ENCODE measurements at places on chromosomes 1 and 21.
A peak's percentile ranks its signal among the peaks of the same experiment; 100 is the strongest.

GRCh38 chr1:47555841-47556560 is 118.2 kb downstream of the FOXD2 start:
- no peak for DNase-seq

DNA sequence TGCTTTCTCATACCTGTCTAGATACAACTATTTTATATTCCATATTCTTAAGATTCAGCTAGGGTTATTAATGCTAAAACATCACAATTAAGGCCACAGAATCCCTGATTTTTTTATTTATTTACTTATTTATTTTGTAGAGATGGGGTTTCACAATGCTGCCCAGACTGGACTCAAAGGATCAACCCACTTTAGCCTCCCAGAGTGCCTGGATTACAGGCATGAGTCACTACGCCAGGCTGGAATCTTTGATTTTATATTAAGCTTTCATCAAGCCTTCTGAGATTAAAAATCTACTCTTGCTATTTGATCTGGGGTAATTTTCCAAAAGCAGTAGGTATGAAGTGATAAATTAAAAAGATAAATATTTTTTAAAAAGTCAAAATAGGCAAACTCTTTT is 38.9 kb downstream of the MCOLN2 start:
- DNase-seq = no peak

GRCh38 chr1:167118188-167118587 is 24.3 kb downstream of the STYXL2 start:
- no peak for DNase-seq

DNA sequence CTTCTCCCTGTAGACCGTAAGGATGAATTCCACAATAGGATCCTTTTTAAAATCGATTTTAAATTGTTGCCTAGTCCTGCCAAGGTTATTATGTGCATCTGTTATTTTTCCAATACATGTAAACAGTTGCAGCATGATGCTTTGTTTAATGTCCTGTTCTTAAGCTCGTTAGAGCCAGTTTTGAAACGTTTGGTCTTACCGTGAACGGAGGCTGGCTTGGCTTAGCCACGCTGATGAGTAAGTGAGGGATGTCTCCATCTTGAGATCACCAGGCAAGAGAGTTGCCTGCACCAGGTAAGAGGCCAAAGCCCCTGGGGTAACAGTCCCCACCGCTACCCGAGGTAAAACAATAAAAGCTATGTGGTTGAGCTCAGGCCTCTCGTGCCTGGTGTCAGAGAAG is 17.3 kb downstream of the CSTB start:
- DNase-seq = no peak

- no peak for DNase-seq
These were observed 6.8 kb upstream of the PLCH2 start for GRCh38 chr1:2469103-2469940.

GRCh38 chr1:101178341-101178687 is 58.5 kb upstream of the S1PR1 start:
- DNase-seq = no peak

DNA sequence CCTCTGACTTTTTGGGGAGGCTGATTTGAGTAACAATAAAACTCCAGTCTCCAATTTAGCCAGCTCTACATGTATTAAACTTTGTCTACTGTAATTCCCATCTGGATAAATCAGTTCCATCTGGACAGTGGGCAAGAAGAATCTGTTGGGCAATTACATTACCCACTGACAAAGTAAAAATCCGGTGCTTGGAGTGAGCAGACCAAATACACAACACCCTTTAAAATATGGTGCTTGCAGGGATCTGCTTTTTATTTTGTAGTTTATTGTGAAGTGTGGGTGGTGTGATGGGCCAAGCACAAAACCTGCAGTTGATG is 8.9 kb upstream of the CD55 start:
- DNase-seq = no peak

DNA sequence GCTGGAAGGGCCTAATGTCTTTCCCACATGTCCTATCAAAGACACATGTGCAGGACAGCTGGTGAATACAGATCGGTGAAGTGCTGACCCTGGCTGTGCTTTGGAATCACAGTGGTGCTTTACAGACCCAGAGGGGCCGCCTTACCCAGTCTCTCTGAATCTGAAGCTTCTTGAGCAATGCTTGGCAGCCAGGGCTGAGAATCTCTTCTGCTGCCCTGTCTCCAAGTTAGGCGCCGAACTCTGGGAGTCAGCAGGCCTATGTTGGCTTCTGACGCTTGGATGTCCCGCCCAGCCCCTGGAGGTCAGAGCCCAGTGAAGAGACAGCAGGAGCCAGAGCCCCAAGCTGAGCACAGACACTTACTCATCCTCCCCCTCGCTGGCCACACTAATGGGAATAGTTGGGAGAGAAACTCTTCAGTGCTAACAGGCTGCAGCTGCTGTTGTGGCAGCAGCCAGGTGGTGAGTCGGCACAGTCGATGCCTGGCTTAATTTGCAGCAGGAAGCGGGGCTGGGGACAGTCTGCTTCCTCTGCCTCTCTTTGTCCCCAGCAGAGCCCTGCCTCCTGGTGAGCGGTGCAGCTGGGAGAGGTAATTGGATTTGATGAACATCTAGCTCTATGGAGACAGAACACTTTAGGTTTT is 68.1 kb downstream of the URB2 start:
- peak; percentile 85 for DNase-seq

GRCh38 chr1:44359234-44359935 is 4.3 kb upstream of the ERI3 start:
- DNase-seq = no peak

GRCh38 chr1:243883551-243883950 is 33.5 kb upstream of the AKT3 start:
- no peak for DNase-seq

DNA sequence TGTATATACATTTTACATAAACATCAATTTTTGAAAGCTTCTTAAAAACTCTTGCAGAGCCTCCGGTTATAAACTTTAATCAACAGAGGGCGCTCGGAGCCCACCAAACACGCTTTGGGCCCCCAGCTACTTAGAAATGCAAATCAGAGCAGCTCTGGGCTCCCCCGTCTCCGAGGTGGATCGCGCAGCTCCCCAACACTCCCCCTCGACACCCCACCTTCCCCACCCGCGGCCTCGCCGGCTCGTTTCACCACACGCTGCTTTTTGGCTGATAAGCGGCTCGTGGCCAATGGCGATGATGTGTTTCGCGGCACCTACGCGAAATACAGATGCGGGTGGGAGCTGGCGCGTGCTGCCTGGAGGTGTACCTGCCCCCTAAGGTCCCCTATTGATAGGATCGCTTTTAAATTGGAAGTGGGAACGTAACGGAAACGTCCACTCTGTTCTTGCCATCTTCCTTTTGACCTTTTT is 1.7 kb upstream of the KIF26B start:
- DNase-seq = peak; percentile 53

DNA sequence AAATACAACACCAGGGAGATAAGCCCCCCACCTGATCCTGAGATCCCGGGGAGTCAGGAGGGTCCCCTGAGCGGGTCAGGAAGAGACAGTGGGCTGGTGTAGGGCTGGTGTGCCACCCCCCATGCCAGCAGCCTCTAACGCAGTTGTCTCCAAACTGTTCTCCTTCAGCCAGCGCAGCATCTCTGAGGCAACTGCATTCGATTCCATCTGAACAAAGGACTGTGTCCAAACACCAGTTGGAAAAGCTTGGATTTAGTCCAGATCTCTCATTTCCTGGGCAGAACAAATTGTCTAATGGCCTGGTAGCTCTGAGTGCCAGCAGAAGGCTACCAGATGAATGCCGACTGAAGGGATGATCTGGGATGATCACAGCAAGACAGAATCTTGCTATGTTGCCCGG is 44.1 kb upstream of the EIF4G3 start:
- DNase-seq = no peak

DNA sequence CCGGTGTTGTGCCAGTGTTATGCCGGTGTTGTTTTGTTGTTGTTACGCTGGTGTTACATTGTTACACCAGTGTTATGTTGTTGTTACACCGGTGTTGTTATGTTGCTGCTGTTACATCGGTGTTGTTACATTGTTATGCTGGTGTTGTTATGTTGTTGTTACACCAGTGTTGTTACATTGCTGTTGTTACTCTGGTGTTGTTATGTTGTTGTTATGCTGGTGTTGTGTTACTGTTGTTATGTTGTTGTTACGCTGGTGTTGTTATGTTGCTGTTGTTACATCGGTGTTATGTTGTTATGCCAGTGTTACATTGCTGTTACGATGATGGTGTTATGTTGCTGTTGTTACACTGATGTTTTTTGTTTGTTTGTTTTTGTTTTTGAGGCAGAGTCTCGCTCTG is 24.1 kb downstream of the H6PD start:
- no peak for DNase-seq

Data from heart left ventricle (tissue), 16 donors.